Chondrocyte (in vitro differentiated cells): ENCODE measurements at places on chromosomes 3 and 15. TPM values are rescaled to one million over a fixed set of nuclear protein-coding genes. Genes with fewer than 3 reads are reported as not detected.

CPEB1 gene
- 0.17 to 2.7 TPM (median 2.2 TPM) in 3 replicates for total RNA-seq

DNA sequence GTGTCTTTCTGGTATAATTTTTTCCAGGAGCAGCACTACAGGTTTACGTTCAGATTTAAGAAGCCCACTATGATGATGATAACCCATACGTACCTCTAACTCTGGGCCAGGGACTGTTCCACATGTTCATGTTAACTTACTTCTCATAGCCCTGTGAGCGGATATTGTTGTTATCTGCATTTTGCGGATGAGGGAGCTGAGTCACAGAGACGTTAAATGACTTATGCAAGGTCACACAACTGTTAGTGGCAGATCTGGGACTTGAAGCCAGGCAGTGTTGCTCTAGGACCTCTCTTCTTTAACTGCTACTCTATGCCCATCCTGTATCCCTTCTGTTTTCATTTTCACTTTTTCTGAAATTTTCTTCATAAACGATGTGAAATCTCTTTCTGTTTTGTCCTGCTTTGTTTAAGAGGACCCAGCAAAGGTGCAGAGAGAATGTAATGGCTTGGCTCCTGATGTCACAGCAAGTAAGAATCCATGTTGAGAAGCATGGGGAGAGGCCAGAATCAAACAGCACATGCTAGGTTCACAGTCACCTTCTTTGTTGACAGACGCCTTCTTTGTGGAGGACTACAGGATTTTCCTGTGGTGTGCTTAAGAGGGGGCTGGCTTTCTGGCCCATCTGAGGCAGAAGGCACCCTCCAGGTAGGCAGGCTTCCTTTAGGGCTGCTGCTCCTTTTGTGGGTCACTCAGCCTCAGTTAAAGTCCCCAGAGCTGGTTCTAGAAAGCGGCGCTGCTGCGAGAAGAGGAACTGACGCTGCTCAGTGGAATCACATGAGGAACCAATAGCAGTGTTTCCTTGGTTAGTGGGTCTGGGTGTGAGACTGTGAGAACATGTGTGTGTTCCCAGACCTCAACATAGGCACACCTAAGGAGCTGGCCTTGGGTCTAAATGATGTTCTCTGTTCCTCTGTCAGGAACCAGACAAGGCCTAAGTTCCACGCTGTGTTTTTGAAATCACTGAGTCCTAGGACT is 121.6 kb downstream of the TMEM108 start:
- DNase-seq = no peak

- peak; percentile 77 for DNase-seq
Measured at GRCh38 chr15:21270474-21270873, 169.8 kb downstream of the POTEB3 start.

DNA sequence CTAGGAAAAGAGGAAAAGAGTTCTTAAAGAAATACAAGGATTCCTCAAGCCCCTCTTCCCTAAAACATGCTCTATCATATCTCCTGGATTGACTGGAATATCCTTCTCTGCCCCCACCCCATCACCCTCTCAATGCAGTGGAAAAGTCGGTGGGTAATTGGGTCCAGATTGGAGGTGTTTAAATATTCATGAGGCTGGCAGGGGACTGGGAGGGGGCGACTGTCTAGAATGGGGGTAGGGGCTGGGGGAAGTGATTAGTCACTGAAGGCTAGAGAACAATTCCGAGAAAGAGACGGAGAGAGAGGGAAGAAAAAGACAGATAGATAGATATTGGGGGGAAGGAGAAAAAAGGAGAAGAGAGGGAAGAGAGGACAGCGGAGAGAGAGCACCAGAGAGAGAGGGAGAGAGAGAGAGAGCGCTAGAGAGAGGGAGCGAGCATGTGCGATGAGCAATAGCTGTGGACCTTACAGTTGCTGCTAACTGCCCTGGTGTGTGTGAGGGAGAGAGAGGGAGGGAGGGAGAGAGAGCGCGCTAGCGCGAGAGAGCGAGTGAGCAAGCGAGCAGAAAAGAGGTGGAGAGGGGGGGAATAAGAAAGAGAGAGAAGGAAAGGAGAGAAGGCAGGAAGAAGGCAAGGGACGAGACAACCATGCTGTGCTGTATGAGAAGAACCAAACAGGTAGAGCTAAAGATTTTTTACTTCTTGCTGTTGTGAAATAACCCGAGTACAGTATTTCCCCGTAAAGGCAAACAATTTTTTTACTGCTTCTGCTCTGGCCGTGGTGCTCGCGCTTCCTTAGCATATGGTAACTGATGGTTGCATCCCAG is at the start of gene GAP43:
Gene GAP43, plus strand, starts transcription at position 467 of the 825 bp plus-strand sequence. Its CDS starts 180 bp downstream, at position 647.
- DNase-seq = peak; percentile 82

DNA sequence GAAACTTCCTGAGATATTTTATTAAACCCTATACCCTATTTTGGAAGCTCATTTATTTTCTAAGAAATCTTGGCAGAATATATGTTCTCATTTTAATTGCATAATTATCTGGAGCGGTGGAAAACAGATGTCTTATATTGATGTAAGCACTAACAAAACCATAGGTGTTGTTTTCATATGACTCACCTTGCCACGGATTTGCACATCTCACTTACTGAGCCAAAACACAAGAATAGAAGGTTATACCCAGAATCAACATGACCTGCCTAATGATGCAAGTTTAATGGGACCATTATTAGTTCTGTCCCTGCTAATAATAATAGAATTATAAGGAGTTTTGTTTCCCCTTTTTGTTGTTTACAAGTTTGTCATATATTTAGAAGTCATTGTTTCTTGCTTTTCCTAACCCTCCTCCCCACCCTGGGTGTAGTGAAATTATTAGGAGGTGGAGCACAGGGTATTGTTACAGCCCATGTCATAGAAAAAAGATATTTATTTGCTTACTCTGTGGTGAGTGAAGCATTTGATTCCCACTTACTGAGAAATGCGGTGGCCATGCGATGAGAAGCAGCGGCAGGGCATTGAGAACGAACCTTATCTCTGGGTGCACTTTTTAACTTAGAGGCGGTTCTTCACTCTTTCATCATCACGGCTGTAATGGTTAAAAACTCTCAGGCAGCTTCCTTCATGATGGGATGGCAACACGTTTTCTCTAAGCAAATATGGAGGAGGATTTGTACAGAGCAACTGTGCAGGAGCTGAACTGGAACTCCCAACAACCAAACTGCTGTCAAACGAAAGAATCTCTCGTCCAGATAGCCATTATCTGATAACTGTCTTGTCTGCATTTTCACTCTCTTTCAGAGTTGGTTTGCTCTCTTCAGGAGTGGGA is 521 bp downstream of the IL5RA start:
- DNase-seq = no peak
